ENCODE measurements at places on chromosomes 5 and 9.

DNA sequence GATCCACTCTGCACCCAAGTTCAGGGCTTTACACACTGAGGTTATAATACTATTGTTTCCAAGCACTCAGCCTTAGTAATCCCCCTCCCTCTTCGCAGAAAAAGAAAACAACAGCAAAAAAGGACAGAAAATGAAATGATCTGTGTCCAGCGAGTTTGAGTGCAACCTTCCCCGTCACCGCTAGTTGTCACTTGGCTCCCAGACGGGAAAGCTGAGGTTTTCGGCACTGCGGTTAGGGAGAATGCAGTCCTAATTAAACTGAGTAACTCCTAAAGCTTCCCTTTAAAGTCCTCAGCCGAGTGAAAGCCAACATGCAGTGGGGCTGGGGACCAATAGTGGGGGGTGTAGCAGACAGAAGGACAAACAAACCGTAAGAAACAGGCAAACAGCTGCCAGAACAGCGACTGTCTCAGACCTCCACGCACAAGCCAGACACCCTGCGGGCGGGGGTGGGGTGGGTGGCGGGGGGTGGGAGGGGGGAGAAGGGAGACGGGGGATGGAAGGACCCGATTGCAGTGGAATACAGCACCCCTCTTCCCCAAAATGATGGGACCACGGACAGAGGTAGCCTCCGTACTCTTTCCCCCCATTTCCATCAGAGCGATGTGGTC is 680 bp downstream of the GLRA1 start:
- DNase-seq: no peak

DNA sequence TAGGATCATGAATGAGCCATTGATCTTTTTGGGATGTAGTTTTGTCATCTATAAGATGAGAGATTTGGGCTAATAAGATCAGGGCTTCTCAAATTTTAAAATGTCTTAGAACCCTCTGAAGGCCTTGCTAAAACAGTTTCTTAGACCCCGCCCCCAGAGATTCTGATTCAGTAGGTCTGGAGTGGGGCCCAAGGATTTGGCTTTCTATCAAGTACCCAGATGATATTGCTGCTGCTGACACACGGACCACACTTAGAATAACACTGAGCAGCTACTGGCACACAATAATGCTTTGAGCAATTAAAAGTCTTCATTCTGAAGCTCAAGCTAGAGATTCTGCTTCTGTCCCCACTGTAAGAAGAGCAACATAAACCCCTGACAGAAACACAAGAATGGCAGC is 216.7 kb downstream of the SMARCA2 start:
- DNase-seq: no peak

DNA sequence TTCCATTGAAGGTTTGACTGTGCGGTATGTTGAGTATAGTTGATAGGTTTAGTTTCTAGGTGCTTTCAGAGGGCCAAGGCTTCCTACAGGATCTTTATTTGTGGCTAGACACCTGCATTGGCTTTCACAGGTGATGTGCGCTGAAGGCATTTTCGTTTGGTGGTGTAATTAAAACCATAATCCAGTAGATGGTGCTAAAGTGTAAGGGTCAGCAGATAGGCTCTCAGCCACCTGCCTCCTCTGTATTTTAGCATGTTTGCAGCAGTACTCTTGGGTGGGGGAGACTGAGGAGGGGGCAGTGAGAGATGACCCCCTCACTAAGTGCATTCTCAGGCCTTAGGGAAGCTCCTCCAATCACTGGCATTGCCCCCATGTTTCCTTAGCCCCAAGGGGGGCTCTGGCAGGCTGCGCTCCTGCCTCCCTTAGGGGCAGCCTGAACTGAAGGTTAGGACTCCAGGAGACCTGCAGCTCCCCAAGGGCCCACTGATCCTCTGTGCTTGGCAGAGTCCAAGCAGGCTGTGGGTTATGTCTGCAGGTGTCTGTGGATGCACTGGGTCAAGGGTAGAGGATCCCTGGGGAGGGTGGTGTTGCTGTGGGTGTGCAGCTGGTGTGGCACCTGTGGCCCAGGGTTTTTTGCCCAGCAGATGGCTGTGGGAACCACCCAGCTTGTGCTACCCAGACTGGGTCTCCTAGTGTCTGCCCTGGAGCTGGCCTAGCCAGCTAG is 23.4 kb downstream of the CDK20 start:
- no peak for DNase-seq

- DNase-seq: no peak
These were observed 70.8 kb downstream of the NXNL2 start for GRCh38 chr9:88605512-88606362.

- no peak for DNase-seq
These were observed 123.0 kb downstream of the COL23A1 start for GRCh38 chr5:178467205-178467567.

- DNase-seq: no peak
These were observed 43.2 kb upstream of the FOXE1 start for GRCh38 chr9:97809666-97810344.

GRCh38 chr5:78888580-78889368 is 96.3 kb downstream of the ARSB start:
- no peak for DNase-seq

DNA sequence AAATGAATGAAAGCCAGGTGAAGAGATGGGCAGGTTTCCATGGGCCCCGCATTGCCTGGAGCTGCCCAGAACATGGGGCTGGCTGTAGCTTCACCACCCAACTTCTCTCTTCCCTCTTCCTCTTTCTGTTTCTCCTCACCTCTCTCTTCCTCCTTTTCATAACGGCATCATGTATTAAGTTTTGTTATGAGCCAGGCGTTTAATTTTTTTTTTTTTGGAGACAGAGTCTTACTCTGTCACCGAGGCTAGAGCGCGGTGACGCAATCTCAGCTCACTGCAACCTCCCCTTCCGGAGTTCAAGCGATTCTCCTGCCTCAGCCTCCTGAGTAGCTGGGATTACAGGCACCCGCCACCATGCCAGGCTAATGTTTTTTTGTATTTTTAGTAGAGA is 13.0 kb upstream of the SPINK4 start:
- DNase-seq: peak; percentile 72

DNA sequence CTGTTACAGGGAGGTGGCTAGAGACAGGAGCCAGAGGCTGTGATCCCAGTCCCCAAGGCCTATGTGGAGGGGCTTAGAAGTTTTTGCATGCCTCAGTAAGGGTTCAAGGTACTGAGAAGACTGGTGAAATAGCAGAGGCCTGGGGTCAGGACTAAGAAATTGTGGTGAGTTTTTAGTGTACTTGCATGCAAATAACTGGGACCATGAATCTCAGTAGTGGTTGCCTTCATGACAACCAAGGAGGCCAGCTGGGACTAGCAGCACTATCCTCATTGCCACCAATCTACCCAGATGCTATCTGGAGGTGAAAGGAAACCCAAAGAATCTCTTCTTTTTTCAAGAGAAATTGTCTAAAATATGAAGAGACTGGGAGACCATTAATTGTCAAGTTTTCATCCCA is 395.1 kb downstream of the CETN3 start:
- no peak for DNase-seq

- no peak for DNase-seq
These were observed 55.0 kb downstream of the PUM3 start for GRCh38 chr9:2788919-2789318.

GRCh38 chr5:145044970-145045369 is 790.2 kb downstream of the PRELID2 start:
- DNase-seq: no peak

DNA sequence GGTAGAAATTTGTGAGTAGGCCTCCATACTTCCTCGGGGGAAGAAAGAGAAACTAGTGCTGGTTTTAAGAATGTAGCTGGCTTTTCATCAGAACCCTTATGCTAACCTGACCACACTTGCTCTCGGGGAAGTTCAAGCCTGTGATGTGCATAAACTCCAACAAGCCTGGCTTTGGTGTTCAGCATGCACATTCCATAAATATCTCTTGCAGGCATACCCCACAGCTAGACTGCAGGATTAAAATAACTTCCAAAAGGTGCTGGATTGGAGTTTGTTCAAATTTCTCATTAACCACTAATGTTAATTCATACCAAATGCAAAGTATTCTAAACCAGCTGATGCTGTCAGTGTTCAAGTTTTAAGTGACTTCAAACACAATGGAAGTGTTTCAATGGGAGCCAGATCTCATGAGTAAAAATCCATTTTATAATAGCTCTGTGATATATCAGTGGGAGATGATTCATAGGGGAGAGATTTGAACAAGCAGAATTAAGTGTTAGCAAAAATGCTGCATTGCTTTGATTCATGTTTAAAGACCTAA is 79.4 kb downstream of the NPR3 start:
- no peak for DNase-seq

DNA sequence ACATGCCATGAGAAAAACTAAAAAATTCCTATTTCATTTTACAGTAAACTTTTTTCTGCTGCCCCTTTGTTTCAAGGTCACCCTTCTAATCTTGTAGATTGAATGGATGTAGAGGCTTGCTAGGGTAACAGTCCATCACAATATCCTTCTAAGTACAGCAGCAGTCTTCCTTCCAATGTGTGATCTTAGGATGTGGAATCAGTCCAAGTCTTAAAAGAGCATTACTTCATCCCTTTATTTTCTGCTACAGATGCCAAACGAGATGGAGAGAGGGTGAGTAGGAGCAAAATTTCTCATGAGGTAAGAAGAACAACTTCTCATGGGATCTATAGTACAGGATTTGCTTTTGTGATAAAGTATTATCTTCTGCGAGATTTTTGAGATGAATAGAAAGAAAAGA is 704 bp upstream of the IL33 start:
- DNase-seq: no peak

GRCh38 chr5:73274881-73275663 is 102.1 kb downstream of the TMEM174 start:
- no peak for DNase-seq

GRCh38 chr5:111585291-111585690 is 73.0 kb upstream of the STARD4 start:
- DNase-seq: no peak

DNA sequence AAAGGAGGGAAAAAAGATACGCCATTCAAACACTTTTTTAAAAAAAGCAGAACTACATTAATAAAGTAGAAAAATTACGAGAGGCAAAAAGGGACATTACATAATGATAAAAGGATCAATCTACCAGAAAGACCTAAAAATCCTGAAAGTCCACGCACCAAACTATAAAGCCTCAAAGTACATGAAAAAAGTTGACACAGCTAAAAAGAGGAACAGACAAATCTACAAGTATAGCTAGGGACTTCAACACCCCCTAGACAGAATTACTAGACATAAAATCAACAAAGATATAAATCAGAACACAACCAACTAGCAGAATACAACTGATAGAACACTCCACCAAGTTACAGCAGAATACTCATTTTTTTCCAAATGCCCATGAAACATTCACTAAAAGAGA is 11.1 kb downstream of the CAMSAP1 start:
- DNase-seq: no peak

DNA sequence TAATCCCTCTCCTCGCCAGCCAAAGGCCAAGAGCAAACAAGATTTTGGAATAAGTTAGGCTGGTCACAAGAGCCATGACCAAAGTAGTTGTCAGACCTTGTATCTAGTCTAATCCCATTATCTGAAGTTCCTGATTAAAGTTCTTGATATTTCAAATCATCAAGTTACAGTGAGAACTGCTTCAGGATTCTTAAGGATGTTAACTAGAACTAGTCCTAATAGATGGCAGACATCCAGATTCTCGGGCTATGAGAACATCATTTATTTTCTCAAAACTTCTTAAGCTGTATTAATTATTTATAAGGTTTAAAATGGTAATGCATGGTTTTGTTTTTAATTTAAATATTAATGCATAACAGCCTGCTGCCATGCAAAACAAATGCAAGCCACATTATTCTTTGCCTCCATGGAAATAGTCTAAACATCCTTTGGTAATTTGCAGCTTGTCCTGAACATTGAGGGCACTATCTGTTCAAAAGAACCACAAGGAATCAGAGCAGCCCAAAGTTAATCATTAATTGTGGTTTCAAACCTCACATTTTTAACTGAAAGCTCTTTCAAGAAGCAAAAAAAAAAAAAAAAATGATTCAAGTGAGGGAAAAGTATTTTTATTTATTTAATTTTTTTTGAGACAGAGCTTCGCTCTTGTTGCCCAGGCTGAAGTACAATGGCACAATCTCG is 95.1 kb downstream of the TTC39B start:
- no peak for DNase-seq

DNA sequence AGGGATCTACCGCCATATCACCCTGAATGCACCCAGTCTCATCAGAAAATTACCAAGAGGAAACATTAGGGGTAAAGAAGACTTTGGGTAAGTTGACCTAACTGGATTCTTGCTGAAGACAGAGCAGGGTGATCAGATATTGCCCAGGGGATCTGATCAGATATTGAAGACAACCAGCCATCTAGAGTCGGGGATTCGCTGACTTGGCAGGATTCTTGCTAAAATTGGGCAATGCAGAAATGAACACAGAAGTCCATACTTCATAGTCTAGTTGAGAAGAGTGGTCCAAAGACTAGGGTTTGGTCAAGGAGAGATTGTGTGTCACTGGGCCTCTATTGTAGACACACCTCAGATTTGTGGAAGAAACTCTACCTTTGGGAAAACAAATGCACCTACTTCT is 107.2 kb downstream of the SV2C start:
- DNase-seq: no peak

DNA sequence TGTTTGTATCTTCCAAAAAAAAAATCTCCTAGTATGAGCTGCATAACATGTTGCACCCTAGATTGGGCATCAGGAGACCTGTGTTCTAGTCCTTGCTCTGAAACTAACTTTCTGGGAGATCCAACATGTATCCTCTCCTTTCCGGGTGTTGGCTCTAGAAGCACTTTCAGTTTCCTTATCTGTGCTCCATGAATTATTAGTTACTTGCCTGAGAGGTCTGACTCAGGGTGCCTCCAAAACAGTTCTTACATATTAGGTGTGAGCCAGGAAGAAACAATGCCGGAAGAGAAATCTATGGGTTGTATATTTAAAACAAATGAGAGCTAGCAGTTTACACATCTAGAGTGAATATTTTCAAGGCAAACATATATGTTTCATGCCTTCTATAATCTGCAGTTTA is 36.7 kb upstream of the SLC36A2 start:
- DNase-seq: no peak

GRCh38 chr9:71218774-71219173 is 97.4 kb upstream of the TRPM3 start:
- no peak for DNase-seq

- no peak for DNase-seq
These were observed 13.4 kb upstream of the CCDC112 start for GRCh38 chr5:115309751-115310370.

- no peak for DNase-seq
These were observed 197.9 kb upstream of the ANKH start for GRCh38 chr5:15069407-15069905.

DNA sequence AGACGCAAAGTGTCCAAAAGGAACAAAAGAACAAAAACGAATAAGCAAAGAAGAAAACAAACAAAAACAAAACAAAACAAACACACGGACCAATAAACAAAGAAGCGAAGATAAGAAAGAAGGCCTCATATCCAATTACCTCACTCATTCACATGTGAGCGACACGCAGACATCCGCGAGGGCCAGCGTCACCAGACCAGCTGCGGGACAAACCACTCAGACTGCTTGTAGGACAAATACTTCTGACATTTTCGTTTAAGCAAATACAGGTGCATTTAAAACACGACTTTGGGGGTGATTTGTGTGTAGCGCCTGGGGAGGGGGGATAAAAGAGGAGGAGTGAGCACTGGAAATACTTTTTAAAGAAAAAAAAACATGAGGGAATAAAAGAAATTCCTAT is 28.3 kb upstream of the WWC1 start:
- DNase-seq: no peak

Data from SIG-M5 (cell line).